ENCODE measurements at places on chromosomes 7 and 10.

DNA sequence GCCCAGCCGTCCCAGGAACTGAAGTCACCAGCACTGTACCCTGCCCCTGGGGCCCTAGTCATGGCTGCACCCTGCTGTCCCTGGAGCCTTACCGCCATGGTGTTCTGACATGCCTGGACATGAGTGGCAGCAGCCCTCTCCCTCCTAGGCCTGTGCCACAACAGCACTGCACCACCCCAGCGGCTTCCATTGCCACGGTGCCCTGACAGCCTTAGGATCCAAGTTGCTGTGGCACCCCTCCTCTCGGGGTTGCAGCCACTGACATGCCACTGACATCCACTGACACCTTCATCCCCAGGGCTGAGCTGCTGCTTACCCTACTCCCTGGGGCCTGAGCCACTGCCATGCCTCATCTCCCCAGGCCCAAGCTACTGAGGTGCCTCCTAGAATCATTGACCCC lies 39.6 kb upstream of the SHH start:
- DNase-seq = no peak

DNA sequence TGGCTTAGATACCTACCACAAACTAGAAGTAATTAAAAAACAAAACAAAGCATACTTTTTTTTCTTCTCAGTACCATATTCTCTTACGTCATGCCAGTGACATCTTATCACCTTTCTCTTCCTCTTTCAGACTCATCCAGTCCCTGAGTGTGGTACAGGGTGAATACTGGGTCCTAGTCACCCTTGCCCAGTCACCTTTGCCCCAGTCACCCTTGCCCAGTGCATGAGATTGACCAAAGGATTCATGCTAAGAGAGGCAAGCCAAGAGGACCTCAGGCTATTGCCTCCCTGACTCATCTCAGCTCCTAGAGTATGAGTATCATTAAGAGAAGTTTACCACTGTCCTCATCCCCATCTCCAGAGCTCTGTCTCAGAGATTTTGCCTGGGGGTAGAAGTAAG lies 10.0 kb upstream of the TSPAN12 start:
- DNase-seq = no peak

DNA sequence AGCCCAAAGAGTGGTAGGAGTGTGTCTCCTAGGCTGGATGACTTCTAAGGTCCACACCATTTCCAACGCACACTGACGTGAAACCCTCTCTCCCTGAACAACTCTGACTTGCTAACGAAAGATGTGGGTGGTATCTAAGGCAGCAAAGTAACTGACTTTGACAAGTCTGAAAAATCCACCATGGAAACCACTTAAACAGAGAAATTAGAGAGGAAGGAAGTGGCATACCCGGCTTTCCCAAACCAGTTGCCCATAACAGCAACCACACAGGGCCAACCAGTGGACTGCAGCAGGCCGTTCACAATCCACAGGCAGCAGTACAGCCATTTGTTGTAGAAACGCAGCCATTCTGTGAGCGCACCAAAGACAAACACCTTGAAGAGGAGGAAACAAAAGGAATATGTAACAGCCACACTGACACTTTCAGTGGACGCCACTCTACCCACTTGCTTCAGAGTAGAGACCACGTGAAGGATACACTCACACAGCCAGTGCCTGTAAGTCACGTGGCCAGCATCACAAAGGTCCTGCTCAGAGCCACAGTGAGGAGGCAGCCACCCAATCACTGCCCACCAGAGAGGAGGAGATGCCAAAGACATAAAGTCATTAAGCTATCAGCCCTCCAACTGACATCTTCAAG lies 39.8 kb downstream of the SLC37A3 start:
- DNase-seq = no peak

DNA sequence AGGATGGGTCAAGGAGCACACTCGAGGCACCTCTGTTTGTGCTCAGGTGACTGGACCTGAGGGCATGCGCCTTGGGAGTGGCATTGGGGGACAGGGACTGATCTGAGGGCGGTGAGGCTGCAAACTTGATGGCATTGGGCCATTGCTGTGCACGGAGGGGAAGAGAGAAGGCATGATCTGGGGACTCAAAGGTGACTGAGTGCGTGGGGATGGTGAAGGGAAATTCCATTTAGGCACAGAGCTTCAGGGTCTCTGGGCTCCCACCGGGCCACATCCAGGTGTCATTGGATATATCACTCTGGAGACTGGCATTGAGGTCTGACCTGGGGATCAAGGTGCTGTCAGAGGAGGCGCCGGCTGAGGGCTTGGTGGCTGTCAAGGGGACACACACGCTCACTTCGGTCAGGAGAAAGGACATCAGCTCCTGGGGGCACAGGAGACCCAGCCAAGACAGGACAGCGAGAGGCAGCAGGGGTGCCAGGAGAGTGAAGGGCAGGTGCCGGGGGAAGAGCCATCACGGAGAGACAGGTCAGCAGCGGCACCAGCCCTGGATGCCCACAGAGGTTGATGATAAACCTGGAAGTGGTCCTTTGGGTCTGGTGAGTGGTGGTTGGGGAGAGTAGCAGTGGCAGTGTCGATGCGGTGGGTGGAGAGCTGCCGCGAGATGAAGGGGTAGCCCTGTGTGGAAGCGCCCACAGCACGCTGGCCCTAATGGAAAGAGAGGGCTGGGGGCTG lies 5.5 kb downstream of the ADCK2 start:
- no peak for DNase-seq

DNA sequence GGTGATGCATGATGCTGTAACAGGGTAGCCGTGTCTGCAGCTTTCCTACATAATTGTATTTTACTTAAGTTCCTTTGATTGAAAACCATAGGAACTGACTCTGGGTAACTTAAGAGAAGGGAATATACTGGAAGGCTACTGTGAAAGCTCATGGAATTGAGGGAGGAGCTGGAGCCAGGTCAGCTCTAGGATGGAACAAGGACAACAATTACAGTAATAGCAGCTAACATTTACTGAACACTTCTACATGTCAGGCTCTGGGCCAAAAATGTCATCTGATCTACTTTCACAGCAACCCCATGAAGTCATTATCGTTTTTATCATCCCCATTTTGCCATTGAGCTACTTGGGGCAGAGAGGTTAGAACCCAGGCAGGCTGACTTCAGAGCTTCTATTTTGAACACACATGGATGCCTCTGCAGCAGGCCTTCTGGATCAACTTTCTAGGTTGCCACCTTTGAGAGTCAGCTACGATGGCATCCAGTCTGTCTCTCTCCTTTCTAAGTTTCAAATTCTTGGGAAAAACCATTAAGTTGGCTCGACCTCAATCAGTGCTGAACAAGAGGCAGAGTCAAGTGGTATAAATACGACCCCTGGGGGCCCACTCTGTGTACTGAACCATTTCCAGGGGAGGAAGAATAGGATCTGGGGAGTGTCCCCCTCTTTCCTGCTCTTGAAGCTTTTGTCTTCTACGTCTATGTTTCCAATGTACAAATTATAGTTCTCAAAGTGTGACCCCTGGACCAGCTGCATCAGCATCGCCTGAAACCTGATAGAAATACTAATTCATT lies 272.3 kb upstream of the PLPP4 start:
- DNase-seq = no peak

GRCh38 chr7:44971188-44971901 lies 7.5 kb downstream of the MYO1G start:
- no peak for DNase-seq

DNA sequence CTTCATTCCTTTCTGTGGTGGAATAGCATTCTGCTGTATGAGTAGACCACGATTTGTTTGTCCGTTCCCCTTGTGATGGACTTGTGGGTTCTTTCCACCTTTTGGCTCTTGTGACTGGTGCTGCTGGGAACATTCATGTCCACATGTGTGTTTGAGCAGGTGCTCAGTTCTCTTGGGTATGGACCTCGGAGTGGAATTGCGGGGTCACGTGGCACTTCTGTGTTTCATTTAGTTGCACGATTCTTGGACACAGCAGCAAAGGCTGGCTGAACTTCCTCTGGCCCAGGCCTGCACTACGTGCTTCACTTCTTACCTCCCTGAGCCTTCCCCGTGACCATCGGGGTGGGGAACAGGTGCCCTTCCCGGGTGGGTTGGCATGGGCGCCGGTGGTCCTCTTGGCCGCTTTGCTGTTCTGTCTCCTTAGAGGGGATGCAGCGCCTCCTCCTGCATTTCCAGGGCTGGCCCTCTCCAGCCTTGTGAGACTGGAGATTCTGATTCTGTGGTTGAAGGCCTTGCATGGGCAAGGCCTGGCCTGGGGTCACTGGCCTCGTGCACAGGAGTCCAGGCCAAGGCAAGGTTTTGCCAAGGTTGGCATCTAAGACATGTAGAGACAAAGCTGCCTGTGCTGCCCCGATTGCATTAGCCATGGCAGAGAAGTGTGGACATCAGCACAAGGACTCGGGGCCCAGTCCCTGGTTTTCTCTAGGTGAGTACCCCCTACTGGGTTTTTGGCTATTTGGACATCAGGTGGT lies 25.1 kb downstream of the DOCK1 start:
- no peak for DNase-seq

DNA sequence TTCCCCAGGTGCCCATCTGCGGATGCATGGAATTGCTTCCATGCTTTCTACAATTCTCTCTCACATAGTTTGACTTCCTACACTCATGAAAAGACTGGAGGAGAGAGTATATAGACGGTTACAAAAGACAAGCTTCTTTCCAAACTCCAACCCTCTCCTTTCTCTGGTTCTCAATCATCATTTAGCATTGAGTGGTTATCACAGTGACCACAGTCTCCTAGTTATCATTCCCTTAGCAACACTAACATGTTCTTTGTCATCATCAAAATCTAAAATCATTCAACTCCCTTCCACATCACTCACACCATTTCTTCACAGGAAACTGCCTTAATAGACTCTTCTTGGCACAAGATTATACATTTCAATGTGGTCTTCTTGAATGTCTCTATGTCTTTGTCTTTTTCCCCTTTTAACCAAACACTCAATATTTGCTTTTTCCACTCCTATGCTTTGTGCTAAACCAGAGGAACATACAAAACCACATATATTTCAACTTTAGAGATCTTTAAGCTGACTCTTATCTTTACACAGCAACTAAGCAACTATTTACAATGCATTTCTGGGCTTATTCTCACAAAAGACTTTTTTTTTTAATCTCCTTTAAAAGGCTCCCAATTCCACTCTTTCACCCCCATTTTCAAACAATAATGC lies 126.3 kb downstream of the CNOT4 start:
- DNase-seq = no peak

DNA sequence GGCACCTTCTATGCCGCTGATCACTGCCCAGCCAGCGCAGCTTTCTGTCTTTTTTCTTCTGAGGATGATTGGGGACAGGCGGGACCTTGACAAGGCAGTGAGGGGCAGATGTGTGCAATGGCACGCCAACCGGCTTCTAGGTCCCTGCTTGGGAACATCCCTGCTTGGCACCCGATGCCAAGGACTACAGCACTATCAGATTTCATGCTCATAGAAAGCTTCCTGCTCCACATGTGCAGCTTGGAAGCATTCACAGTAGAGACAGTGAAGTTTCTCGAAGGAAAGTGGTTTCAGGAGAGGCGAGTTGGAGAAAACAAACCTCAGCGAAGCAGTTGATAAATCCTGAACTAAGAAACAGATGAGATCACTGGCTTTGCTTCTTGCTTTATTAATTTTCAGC lies 267.5 kb upstream of the HABP2 start:
- DNase-seq = no peak

DNA sequence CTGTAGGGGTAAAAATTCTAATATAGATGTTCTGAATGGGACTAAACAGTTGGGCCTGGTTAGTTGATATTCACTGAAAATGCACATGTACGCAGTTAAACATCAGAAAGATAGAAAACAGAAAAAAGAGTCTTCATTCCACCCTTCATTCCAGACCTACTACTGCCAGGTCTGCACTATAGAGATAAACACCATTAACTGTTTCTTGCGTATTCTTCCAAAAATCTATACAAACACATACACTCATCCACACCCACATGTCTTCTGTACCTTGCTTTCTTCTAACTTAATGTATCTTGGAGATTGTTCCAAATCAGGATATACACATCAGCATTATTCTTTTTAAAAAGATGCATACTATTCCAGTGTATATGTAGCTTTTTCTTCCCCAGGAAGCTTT lies 13.9 kb upstream of the CLEC2L start:
- DNase-seq = no peak

- no peak for DNase-seq
Observed at GRCh38 chr10:82171899-82172298, 296.9 kb downstream of the NRG3 start.

- DNase-seq = no peak
Observed at GRCh38 chr10:56836659-56837058, 475.6 kb upstream of the ZWINT start.

DNA sequence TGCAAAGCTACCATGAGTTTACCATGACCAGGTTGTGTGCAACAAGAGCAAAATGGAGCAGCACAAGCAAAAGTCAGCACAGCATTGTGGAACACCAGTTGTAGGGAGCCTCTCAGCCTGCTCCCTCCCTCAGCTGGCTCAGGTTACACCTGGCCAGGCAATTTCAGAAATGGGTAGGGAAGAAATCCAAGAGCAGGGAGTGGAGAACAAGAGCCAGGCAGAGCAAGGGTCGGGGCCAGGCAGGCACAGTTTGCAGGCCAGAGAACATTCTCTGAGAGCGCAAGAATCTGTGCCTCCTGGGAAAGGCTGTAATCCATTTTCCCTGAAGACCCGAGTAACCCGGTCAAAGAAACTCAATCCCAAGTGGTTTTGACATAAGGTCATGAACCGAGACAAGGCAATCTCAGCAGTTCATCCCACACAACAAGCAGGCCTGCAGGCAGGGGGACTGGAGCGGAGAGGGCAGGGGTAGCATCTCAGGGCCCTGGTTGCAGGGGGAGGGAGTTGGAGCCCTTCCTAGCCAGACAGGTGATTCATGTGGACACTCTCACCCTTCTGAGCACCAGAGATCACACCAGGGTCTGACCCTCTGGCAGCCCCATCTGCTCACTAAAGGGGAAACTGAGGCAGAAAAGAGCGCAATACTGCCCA lies 258.4 kb downstream of the PLXNA4 start:
- no peak for DNase-seq

DNA sequence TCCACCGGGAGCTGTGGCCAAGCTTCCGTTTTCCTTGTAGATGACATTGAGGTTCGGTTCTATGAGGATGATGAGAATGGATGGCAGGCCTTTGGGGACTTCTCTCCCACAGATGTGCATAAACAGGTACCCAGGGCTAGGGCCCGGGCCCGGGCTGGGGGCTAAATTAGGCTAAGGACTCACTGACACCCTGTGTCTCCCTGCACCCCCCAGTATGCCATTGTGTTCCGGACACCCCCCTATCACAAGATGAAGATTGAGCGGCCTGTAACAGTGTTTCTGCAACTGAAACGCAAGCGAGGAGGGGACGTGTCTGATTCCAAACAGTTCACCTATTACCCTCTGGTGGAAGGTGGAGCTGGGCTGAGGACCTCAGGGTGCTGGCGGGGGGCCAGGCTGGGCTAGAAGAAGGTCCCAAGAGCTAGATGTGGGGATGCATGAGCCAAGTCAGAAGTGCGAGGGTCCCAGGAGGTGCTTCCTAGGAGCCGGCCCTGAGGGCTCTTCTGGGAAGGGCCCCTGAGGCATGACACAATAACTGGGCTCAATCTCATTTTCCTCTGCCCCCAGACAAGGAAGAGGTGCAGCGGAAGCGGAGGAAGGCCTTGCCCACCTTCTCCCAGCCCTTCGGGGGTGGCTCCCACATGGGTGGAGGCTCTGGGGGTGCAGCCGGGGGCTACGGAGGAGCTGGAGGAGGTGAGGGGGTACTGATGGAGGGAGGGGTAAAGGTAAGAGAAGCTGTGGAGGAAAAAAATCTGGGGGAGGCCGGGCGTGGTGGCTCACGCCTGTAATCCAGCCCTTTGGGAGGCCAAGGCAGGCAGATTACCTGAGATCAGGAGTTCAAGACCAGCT lies 2.9 kb downstream of the NFKB2 start:
- no peak for DNase-seq

Measured in NCI-H1105 treated with DMSO at 0.1 percent for 48 hours (cell line).